ENCODE measurements at places on chromosomes 3 and 15.

GRCh38 chr3:18027161-18027939, 284.9 kb upstream of the TBC1D5 start:
- DNase-seq, result no peak

GRCh38 chr3:34056951-34057390, 258.5 kb downstream of the PDCD6IP start:
- DNase-seq, result peak; percentile 58

- no peak for DNase-seq
These were observed 64.5 kb downstream of the MITF start for GRCh38 chr3:69803681-69804270.

GRCh38 chr3:149476225-149476624, 1.7 kb downstream of the TM4SF4 start:
- DNase-seq, result peak; percentile 38

DNA sequence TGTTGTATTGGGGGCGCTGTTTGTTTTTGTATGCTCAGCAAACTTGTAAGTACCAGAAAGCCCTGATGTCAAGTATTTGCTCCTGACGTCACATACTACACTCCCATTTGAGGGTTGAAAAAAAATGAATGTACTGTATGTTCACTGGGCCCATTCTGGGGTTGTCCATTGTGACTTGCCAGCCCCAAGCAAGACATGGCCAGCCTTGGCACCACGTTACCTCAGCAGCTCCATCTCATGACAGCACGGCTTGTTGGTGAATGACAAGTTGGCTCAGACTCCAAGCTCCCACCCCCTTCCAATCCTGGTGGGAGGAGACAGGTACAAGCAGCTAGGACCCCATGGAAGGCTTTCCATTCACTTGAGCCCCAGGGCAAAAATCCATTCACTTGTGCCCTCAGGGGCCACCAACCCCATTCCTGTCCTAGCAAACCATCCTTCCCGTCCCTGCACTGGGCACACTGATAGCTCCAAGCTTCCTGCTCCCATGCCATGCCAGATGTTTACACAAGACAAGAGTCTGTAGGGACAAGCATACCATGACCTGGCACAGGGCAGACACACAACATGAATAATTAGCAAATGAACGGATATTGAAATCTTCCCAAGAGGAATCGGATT, 1.6 kb downstream of the PHGR1 start:
- DNase-seq, result no peak

DNA sequence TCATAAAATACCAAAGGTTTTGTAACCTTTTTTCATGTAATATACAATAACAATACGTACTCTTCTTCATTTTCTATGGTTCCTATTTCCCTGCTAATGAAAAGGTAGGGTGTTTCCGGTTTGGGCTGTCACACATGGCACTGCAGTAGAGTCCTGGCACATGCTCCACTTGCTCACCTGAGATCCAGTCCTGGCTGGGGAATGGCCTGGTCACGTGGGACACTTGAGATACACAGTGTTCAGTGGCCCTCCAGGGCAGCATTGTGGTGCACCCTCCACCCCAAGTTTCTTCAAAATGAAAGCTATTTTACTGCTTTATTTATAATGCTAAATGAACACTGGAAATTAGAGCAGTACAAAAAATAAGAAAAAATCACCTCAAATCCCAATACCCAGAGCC, 23.2 kb downstream of the MRPS25 start:
- DNase-seq, result no peak

- no peak for DNase-seq
These were observed 201.2 kb downstream of the FAM43A start for GRCh38 chr3:194886836-194887235.

DNA sequence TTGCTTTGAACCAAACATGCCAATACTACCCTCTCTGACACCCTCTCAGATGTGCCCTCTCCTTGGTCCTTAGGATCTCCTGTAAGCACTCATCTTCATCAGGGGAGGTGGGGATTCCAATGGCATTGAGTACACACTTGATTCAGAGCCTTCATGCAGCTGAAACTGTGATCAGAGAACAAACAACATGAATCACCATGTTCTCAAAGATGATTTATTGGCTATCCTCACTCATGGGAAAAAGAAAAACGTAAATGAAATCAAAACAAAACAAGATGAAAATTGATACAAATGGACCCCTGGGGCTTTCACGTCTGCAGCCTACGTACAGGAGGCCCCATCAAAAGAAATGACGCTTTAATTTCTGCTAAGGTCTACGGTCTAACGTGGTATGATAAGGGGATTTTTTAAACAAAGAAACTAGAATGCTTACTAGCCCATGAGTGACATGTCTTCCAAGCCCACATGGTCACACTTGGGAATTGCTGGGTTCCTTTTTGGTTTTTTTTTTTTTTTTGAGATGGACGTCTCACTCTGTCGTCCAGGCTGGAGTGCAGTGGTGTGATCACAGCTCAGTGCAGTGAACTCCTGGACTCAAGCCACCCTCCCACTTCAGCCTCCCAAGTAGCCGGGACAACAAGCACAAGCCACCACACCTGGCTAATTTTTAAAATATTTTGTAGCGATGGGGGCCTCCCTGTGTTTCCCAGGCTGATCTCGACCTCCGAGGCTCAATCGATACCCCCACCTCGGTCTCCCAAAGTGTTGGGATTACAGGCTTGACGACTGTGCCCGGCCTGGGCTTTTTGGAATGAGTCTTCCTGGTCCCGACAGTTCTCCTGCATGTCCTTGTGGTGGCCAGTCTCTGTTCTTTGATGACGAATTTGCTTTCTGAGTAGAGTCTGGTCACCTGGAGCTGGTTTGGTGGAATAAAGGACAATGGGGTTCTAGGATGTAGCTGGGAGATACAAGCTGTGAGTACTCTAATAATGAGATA, 202.6 kb downstream of the XXYLT1 start:
- DNase-seq, result no peak

GRCh38 chr15:38257676-38258075, 5.0 kb downstream of the SPRED1 start:
- no peak for DNase-seq

DNA sequence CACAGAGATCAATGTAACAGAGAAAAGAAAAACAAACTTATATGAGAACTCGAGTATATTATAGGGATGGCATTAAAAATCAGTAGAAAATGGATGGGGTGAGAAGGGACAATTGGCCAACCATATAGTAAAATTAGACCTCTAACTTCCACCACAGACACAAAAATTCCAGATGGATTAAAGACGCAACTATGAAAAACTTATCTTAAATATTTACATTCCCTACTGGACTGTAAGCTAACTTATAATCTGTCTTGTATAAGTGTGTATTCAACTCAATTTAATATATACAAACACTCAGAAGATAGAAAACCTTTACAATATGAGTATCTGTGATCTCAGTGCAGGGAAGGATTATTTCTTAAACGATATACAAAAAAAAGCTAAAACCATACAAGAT, 3.0 kb downstream of the MFAP1 start:
- no peak for DNase-seq

DNA sequence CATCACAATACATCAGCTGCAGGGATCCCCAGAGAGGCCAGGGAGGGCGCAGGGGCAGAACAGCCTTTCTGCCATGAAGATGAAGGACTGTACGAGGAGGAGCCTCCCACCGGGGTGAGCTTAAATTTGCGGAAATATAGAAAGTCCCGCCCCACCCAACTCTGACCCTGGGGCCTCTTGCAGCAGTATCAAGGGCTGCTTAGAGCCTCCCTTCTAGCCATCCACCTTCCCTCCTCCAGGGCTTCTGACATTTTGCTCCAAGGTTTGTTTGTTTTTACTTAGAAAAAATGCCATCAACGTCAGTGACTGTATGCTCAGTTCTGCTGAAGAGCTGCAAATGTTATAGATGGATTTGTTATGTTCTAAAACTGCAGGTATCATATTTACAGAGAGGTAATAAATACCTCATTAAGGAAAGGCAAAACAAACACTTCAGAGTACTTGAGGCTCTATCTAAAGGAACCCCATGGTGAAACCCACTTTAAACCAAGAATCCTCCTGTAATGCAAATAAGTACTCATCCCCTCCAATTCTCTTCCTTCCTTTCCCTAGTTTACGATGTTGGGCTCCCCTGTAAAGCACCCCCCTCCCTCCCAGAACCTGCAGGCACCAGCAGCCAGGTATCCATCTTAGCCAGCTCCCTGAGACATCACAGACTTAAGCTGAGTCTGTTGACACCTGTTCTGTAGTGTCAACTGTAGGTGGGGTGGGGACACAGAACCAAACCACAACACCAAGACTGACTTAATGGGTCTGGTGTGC, 30.5 kb downstream of the RFTN1 start:
- no peak for DNase-seq

DNA sequence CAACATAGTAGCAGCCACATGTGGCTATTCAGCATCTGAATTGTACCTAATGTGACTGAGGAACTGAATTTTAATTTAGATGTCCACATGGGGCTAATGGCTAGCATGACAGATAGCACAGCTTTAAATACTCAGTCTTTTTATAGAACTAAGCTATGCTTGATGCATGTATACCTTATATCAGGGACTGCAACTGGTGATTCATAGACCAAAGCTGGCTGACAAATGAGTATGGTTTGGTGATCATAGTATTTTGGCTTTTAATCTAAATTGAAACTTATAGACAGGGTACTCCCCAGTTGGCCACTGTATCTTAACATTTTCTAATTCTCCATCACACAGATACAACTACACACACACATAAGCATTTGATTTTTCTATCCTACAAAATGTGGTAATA, 83.6 kb downstream of the IGSF11 start:
- DNase-seq, result no peak

DNA sequence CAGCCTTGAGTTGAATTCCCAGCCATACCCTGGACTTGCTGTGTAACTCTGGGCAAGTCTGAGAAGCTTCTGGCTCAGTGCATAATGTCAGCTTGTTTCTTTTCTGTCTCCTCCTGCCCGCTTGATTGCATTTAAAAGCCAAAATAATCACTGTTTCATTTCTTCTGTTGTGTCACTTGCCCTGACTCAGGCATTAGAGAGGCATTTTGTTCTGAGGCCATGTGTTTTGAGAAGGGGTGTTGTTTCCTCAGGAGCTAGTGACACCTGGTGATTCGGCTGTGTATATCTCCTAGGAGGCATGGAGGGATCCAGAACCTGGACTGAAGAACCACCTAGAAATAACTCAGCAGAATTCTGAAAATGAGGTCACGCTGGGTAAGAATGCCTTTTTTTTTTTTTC, 16.0 kb downstream of the WDR73 start:
- peak; percentile 12 for DNase-seq

All from ACHN (cell line).